ENCODE measurements at places on chromosomes 3 and 15. TPM values are rescaled to one million over a fixed set of nuclear protein-coding genes. Genes with fewer than 3 reads are reported as not detected.
A peak's percentile ranks its signal among the peaks of the same experiment; 100 is the strongest.

DNA sequence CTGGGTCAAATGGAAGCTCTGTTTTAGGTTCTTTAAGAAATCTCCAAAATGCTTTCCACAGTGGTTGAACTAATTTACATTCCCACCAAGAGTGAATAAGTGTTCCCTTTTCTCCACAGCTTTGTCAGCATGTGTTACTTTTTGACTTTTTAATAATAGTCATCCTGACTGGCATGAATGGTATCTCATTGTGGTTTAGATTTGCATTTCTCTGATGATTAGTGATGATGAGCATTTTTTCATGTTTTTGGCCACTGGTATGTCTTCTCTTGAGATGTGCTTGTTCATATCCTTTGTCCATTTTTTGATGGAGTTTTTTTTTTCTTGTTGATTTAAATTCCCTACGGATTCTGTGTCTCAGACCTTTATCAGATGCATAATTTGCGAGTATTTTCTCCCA is 745.0 kb upstream of the BCHE start:
- DNase-seq = no peak

- DNase-seq = no peak
These were observed 12.0 kb downstream of the FSTL1 start for GRCh38 chr3:120438665-120439370.

DNA sequence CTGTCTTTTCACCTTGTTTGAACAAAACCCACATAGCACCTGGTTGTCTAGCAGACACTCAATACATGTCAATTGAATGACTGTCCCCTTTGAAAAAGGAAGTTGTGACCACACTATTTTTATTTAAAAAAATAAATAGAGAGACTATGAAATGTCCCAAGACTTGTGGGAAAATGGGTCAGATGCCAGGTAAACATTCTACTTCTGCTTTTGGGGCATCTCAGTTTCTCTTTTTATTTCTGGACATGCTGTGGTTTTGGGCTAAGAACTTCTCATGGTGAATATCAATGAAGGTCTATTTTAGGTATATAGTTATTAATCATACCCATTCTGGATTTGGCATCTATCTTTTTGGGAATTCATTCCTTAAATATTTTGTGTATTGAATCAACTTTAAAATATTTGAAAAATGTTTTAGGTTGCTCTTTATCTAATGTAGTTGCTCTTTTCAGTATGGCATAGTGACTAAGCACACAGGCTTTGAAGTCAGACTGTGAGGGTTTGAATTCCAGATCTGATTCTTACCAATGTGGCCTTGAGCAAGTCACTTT is 4.4 kb downstream of the TMEM45A start:
- DNase-seq = no peak

DNA sequence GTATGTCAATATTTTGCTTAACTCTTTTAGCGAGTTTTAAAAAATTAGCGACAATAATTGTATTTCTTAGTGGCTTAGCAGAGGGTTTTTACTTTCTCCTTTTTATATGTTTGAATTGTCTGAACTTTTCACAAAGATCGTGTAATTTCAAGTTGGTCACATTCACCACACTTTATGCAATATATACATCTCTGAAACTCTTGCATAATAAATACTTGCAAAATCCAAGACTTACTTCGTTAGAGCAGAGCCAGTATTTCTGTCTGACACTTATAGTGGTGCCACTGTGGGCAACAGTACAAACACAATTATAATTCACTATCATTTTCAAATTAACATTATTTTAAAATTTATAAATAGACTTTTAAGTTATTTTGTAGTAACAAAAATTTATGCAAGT is 62.0 kb downstream of the SUCNR1 start:
- no peak for DNase-seq

DNA sequence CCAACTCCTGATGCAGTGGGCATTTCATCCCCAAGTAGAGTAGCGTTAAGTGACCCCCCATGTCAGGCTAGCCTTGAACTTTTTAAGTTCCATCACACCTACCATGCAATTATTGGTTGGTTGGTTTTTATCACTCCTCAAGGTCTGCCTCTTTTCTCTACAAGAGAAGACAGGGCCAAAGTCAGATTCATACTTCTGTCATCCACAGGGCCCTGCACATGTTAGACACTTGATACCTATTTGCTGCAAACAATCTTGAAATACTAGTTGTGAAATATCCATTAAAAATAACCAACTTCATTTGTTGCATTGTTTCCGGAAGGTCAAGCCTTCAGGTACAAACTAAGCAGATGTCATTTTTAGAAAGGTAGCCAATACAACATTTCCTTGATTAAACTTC is 1.2 kb downstream of the CMSS1 start:
- no peak for DNase-seq

GRCh38 chr3:33134026-33134625 is 20.3 kb downstream of the CRTAP start:
- no peak for DNase-seq

DNA sequence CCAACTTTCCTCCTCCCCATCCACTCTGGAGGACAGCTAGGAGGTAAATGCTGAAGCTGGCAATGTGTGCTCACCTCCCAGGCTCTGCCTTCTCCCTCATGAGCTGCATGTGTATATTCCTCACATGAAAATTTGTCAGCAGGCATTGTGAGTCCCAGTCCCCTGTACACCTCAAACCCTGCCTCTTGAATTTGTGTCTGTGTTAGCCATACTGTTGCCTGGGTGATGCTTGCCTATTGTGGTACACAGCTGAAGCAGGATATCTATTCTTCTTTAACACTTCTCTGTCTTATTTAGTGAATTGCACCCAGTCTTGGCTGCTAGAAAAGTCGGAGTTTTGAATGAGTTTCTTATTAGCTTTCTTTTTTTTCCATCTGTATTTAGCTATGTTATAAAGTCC is 586.0 kb upstream of the TGFBR2 start:
- no peak for DNase-seq

GRCh38 chr3:60015032-60015705 is 965.3 kb upstream of the CFAP20DC start:
- no peak for DNase-seq

DNA sequence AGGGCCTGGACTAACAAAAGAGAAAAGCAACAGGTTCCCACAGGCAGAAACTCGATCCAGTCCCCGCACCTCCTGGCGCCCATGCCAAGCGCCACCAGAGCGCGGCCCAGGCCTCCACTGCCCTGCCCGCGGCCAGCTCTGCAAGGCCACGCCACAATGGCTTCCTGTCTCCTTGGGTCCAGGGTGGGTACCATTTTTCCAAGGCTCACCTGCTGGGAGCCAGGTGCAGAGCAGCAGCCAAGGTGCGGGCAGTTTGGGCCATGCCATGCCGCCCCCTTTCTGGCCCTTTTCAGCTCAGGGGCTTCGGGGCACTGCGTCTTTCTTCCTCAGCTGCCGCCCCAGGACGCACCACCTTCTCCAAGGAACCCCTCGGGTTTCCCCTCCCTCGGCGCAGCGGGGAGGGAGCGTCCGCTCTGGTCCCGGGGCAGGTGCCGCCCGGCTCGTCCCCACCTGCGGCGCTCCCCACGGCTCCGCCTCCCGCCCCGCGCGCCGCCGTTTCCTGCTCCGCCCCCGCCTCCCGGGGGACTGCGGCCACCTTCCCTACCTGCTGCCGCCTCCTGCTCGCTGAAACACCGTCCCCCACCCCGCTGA is at the start of gene ILDR1:
Gene ILDR1, minus strand, starts transcription at position 437 of the 591 bp plus-strand sequence. Its CDS starts 170 bp downstream, at position 267.
- DNase-seq = no peak

DNA sequence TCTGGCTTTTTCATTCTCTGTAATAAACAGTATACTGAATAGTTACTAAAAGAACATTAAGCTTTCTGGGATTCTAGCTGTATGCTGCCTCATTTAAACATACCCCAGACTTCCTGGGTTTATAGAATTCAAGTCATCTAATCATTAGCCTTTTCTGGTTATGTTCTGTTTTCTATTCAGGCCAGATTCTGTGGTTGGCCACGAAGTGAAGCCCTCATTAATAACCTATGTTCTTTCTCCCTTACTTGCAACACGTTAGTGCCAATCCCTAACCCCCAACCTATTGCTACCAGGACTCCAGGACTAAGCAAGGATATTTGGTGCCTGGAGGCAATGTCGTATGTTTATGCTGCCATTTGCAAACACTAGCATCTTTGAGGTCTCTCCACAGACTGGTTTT is 28.6 kb upstream of the MTMR10 start:
- no peak for DNase-seq

- DNase-seq = no peak
These were observed 8.2 kb upstream of the GCSAM start for GRCh38 chr3:112141293-112141692.

DNA sequence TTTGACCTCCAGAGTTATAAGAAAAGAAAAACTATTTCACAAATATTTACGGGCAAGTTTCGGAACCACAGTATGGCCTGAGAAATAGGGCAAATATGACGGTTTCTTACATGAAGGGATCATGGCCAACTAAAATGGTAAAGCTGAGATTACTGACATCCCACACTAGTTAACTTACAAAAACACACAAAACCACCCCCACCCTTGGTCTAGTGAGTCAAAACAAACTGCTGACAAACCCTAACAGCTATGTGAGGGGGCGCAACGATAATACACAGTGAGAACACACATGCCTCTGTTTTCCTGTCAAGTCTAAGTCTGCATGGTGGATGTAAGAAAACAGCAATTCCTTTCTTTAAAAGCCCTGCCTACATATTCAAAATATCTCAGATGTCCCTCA is 32.3 kb downstream of the CBLB start:
- peak; percentile 13 for DNase-seq

DNA sequence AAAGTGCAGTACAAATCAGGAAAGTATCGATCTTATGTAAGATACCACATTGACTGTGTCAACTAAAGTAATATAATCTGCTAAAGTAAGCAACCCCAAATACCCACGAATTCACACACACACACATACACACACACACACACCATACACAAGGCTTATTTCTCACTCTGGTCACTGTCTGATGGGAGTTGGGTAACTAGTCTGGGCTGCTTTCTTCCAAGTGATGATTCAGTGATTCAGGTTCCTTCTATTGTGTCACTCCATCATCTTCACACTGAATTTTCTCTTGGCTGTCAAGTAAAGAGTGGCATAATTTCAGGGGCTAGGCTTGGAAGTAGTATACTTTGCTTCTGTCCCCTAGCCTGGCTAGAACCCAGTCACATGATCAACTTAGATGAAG is 104.8 kb upstream of the CCDC54 start:
- no peak for DNase-seq

The SLC2A2 gene
- total RNA-seq = not detected

The NAALADL2 gene
- 1.6 TPM for total RNA-seq

The SCAANT1 gene
- total RNA-seq = not detected

The ERICH6 gene
- 0.06 TPM for total RNA-seq

The C3orf52 gene
- 2.0 TPM for total RNA-seq

The ALDH1A2 gene
- total RNA-seq = not detected

The SERF2 gene
- total RNA-seq = 979 TPM
